A673 (cell line): ENCODE measurements at places on chromosomes 13 and 19. TPM values are rescaled to one million over a fixed set of nuclear protein-coding genes. Genes with fewer than 3 reads are reported as not detected.

The PRTN3 gene
- not detected in 2 replicates for total RNA-seq

The MZT1 gene
- total RNA-seq: 36.9 and 38.9 TPM in 2 replicates

DNA sequence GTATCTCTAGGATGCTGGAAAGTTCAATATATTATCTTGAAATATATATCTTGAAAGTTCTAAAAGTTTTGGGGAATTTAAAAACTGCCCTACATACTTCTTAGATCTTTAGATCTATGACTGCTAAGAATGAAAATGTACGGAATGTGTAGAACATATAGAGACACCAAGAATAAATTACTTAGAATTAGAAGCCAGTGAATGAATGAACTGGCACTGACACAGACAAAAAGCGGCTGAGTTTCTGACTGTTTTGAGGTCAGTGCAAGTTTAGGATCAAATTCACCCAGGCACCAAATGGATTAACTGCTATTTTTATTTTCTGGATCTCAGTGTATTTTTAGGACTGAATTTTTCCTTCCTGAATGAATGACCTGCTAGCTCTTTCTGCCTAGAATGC lies 411.2 kb downstream of the KCTD12 start:
- H3K36me3 ChIP-seq: no peaks in the 10 kb centered on the region
- no peaks in the 10 kb centered on the region for H3K4me1 ChIP-seq

GRCh38 chr19:13917888-13918406 lies 11.9 kb downstream of the CC2D1A start:
- H3K27me3 ChIP-seq: no peaks in the 10 kb centered on the region
- H3K4me1 ChIP-seq: no peaks in the 10 kb centered on the region
- no peak overlapping the region for H3K27ac ChIP-seq
- DNase-seq: no peak
- H3K36me3 ChIP-seq: peaks cover 28% of the 10 kb centered on the region

- DNase-seq: peak; percentile 70
- H3K4me3 ChIP-seq: no peak overlapping the region
- H3K27ac ChIP-seq: no peak overlapping the region
- peaks cover 11% of the 10 kb centered on the region for H3K36me3 ChIP-seq
- no peaks in the 10 kb centered on the region for H3K27me3 ChIP-seq
- H3K4me1 ChIP-seq: no peaks in the 10 kb centered on the region
Measured at GRCh38 chr19:48918801-48919247, 14.7 kb upstream of the DHDH start.
